ENCODE measurements at places on chromosomes 7 and 10.
A peak's percentile ranks its signal among the peaks of the same experiment; 100 is the strongest.

- no peak for DNase-seq
Observed at GRCh38 chr7:129009437-129009836, 45.5 kb downstream of the TNPO3 start.

GRCh38 chr10:8331896-8332729, 277.6 kb downstream of the GATA3 start:
- peak; percentile 74 for DNase-seq

DNA sequence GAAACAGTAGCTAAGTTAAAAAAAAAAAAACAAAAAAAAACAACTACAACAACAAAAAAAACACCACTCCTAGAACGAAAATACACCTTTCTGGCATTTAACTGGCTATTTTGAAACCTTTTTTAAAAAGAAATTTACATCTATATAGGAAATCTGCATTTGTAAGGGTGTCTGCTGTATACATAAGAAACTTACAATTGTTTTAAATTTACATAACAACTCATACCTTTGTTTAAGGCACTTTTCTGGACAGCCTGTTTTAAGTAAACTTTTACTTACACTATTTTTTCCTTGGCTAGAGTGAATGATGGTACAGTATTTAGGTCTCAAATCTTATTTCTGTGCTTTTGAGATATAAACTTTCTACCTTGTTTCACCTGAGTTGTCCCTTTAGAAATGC, 34.0 kb upstream of the PAPSS2 start:
- no peak for DNase-seq

- DNase-seq, result no peak
Observed at GRCh38 chr10:18214691-18215563, 74.7 kb downstream of the CACNB2 start.

GRCh38 chr10:130744631-130745030, 566.9 kb downstream of the TCERG1L start:
- DNase-seq, result no peak

- no peak for DNase-seq
Observed at GRCh38 chr7:81752318-81752714, 17.5 kb downstream of the HGF start.

GRCh38 chr10:130233035-130233360, 96.8 kb downstream of the GLRX3 start:
- no peak for DNase-seq

DNA sequence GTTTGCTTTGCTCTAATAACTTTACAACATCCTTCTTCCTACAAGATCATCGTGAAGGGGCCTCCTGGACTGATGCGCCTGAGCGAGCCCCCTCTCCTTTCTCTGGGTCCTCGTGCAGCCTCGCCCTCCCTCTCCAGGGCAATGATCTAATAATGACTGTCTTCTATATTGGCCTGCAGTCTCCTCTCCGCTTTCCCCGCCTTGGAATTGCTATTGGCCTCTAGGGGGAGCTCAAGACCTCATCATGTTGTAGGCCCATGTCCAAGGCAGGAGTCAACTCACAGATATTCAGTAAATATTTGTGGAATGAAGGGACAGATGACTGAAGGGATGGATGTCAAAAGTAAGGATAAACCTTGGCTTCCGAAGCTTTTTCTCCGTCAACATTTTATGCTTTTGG, 1180.3 kb downstream of the TYW1 start:
- DNase-seq, result no peak

DNA sequence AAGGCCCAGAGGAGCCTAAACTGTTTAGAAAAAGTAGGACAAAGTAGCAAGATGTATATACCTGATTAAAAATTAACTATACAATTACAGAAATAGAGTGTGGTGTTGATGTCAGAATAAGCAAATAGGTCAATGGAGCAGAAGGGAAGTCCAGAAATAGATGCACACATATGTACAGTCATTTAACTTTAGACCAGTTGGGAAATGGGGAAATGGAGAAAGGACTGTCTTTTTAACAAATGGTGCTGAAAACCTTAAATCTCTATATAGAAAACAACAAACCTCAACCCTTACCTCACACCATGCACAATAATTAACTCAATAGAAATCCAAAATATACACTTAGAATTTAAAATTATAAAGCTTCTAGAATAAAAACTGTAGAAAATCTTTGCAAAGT, 72.2 kb downstream of the CH25H start:
- no peak for DNase-seq

DNA sequence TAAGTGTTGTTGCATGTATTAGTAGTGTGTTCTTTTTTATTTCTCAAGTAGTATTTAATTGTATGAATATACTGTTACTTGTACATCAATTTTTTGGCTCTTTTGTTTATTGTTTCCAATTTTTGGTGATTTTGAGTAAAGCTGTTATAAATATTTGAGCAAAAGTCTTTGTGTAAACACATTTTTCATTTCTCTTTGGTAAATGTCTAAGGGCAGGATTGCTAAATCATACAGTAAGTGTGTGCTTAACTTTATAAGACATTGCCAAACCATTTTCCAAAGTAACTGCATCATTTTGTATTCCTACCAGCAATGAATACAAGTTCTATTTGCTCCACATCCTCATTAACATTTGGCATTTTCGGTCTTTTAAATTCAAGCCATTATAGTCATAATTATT, 92.8 kb downstream of the ICA1 start:
- DNase-seq, result no peak

DNA sequence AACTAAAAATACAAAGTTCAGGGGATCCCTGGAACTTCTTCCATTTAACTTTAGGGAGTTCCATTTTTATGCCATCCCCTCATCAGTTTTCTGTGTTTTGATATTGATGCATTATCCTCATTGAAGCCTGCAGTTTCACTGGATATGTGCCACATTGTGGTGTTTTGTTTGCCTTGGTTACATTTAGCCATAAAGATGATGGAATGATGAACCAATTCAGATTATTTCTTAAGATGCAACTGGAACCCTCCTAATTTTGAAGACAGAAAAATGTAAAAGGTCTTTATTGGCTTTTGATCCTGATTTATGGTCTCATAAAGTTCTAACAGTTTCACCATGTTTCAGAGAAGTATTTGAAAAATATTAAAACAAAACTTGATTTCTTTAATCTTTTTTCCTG, 314.2 kb upstream of the KLF6 start:
- no peak for DNase-seq

- DNase-seq, result no peak
Observed at GRCh38 chr7:18336626-18337025, 158.9 kb upstream of the HDAC9 start.

DNA sequence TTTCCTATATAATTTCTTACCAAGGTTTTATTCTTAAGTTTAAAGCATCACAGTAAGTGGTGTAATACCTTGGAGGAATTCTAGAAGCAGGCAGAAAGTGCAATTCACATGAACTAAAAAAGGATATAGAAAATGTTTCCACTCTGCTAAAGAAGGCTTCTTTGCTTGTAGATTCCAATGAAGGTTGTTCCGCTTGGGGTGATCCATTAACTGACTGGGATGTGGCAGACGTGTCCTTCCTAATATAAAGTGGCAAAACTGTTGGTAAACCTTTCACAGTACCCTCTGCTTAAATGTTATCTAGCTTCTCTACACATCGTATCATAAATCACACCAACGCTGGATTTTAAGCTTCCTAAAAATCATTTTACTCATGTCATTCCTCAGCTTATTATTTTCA, 2.3 kb downstream of the ZC3HC1 start:
- DNase-seq, result no peak

DNA sequence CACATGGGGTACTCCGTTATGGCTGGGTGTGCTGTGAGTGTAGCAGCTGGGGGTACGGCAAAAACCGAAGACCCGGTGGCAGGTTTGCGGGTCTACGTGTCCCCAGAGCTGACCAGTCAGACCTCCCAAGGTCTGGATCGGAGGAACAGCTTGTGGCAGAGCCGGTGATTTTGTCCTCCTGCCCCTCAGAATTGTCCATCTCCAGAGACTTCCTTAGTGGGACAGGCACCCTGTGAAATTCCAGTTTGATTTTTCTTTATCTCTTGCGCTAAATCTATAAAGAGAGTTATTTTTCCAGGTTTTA, 1.0 kb downstream of the EIF3B start:
- DNase-seq, result no peak

All from activated T-cell treated with anti-CD3 and anti-CD28 coated beads for 1 hour (primary cell).